Stimulated activated CD4-positive, alpha-beta T cell treated with anti-CD3 and anti-CD28 coated beads, Interleukin-12 subunit alpha, Interleukin-12 subunit beta, amount 100 ng/mL, for 48 hours (primary cell): ENCODE measurements at places on chromosomes 13 and 19.

DNA sequence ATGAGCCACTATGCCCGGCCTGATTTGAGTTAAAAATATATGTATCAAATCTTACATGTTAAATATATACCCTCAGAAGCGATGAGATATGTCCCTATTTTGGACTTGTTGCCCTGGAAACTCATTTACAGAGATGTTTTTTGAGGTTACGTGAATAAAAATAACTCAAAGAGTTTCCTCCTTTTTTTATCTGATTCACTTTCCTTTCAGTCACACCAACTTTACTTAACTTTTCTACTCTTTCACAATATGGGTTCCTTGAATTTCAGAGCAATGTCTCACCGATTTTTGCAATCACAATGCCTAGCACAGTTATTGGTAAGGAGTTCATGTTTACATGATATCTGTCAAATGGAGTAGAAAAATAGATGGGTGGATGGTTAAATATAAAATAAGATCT lies 2.3 kb downstream of the OR7C2 start:
- no peak for DNase-seq

DNA sequence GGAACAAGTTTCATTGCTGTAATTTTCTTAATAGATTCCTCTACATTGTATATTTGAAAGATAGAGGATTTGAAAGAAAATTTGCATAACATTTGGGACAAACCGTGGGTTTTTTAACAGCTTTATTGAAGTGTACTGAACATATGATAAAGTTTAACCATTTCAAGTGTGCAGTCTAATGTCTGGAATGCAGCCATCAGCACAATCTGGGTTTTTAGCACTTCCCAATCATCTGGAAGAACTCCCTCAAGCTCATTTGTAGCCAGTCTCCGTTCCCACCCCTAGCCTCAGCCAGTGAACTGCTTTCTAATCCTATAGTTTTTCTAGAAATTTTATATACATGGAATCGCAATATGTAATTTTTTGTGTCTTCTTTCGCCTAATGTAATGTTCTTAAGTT lies 12.6 kb downstream of the METTL21C start:
- no peak for DNase-seq

GRCh38 chr19:48608798-48609263 lies 2.3 kb downstream of the SPACA4 start:
- no peak for DNase-seq

DNA sequence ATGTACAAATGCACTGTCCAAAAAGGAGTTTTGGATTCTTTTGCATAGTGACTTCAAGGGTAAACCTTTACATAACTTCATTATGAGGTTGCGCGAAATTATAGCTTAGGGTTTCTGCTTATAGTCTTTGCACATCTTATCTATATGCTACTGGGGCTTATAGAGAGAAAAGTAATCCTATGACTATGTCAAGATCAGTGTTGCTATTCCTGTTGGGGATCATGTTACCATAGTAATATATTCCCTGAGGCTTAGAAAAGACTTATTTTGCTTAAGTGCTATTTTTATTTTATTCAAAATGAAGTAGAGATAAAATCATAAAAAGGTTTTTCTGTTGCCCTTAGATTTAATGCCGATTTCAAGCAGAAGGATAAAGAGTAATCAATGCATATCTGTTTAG lies 14.7 kb upstream of the POSTN start:
- no peak for DNase-seq

GRCh38 chr13:100460791-100461190 lies 127.8 kb downstream of the GGACT start:
- no peak for DNase-seq
